Kidney tubule cell (primary cell): ENCODE measurements at places on chromosomes 6 and 20.
A peak's percentile ranks its signal among the peaks of the same experiment; 100 is the strongest.

DNA sequence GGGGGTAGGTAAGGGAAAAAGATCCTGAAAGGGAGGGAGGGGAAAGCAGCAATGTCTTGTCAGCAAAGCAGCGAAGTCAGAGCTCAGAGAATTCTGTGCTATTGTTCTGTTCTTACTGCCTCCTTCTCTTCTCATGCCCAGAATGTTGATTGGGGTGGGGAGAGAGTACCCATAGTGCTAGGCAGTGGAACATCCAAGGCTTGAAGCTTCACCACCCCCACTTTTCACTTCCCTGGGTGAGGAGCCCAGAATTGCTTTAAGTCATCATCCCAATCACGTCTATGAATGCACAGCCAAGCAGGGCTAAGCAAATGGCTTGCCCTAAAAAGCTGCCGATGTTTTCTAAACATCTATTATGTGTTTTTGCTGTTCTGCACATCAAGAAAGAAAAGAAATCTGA, 16.5 kb downstream of the REPS1 start:
- DNase-seq = no peak

GRCh38 chr20:19976595-19977372, 40.4 kb upstream of the NAA20 start:
- DNase-seq = peak; percentile 94

DNA sequence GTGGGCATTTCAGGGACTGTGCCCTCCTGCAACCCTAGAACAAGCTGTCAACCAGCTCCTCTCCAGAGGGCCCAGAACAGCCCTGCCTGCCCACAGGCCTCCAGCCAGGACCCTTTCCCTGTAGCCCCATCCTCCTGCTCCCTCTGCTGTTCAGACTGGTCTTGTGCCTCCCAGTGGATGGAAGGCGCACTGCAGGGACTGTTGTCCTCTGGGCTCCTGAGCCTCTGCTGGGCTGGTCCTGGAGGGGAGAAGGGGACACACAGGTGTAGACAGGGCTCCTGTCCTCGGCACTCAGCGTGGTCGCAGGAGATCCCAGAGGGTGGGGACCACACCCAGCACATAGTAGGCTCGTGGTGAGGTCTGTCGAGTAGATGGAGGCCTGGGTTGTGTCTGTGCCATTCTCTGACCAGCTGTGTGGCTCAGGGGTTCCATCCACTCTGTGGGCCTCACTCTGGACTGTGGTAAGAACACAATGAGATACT, 11.5 kb downstream of the ITPR3 start:
- DNase-seq = peak; percentile 57

DNA sequence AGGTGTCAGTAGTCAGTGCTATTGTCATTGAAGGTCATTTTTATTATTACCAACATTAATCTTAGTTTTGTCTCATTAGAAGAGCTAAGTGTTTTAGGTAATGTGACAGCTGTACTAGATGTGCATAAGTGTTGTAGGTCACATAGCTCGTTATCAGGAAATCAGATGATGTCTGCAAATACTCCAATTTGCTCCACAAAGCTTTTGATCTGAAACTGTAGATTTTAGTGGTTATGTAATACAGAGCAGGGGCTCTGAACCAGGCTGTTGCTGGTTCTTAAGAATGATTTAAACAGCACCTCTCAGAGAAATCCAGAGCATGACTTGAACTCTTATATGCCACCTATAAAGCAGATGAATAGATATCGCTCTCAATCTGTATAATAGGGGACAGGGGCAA, 2.5 kb downstream of the IL17F start:
- no peak for DNase-seq

GRCh38 chr6:33021917-33022316, 12.5 kb upstream of the HLA-DOA start:
- DNase-seq = no peak

- DNase-seq = no peak
These were observed 428.8 kb upstream of the JARID2 start for GRCh38 chr6:14817074-14817473.

DNA sequence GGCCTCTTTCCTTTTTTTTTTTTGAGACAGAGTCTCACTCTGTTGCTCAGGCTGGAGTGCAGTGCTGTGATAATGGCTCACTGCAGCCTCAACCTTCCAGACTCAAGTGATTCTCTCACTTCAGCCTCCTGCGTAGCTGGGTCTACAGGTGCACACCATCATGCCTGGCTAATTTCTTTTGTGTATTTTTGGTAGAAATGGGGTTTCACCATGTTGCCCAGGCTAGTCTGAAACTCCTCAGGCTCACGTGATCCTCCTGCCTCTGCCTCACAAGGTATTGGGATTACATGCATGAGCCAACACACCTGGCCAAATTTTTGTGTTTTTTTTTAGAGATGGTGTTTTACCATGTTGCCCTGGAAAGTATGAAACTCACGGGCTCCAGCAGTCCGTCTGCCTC, 29.3 kb downstream of the SRC start:
- DNase-seq = no peak
